Spinal cord (tissue), 10 donors: ENCODE measurements at places on chromosomes 11 and 22. TPM values are rescaled to one million over a fixed set of nuclear protein-coding genes. Genes with fewer than 3 reads are reported as not detected.

- DNase-seq = no peak
Measured at GRCh38 chr11:20374741-20375300, 11.3 kb downstream of the HTATIP2 start.

- DNase-seq = no peak
Measured at GRCh38 chr22:39097098-39098020, at the start of gene APOBEC3H. Gene APOBEC3H, plus strand, starts transcription at chr22:39097244. Its CDS starts 3,035 bp downstream, at chr22:39100279.

DNA sequence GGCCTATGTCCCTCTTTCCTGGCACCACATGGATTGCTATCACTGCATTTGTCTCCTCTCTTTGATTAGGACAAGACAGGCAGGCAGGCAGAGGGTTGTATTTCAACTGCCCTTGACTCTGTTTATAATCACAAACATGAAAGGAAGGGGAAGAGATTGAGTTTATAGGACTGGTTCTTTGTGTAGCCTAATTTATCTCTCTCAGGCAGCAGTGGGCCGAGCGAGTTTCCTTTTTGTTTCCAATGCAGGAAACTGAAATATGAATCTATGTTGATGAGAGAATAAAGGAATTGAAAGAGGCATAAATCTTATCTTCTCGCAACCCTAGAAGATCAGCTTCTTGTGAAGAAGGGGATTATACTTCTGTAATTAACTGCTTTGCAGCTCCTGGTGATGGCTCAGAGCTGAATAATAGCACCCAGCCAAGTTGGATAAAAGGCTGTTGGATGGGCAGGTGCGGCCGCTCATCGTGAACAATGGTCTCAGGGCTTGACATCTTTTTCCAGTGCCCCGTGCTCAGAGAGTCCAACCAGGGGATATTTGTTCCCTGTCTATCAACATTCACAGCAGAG is 80.6 kb upstream of the SYT13 start:
- DNase-seq = no peak

Gene FAM181B
- 24.4 TPM for total RNA-seq

DNA sequence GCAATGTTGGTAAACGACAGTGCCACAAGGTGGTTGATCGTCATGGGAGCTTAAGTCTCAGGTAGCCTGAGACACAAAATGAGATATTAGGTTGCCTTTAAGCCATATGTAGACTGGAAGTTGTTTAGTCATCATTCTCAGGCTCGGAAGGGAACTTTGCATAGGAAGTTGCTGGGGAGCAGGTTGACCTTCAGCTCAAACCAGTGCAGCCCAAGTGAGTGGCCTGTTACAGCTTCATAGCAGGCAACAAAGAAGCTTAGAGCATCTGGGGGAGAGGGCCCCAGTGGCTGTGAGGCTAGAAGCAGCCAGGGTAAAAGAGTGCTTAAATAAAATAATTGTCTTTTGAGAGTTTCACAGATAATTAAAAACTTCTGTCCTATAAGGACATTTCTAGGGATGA is 404.0 kb downstream of the GUCY1A2 start:
- DNase-seq = no peak
